Activated CD4-positive, alpha-beta T cell treated with anti-CD3 and anti-CD28 coated beads for 4 hours (primary cell): ENCODE measurements at places on chromosomes 11 and 22.
A peak's percentile ranks its signal among the peaks of the same experiment; 100 is the strongest.

DNA sequence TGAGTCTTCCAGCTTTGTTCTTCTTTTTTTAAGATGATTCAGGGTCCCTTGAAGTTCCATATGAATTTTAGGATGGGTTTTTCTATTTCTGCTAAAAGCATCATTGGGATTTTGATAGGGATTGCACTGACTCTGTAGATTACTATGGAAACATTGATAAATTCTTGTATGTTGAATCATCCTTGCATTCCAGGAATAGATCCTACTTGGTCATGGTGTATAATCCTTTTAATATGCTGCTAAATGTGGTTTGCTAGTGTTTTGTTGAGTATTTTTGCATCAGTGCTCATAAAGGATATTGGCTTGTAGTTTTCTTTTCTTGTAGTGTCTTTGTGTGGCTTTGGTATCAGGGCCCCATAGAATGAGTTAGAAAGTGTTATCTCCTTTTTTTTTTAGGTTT is 34.9 kb upstream of the PHOX2A start:
- no peak for DNase-seq

GRCh38 chr11:82747471-82747870 is 13.8 kb upstream of the FAM181B start:
- DNase-seq = no peak

GRCh38 chr11:87212891-87213290 is 175.2 kb downstream of the TMEM135 start:
- DNase-seq = no peak

DNA sequence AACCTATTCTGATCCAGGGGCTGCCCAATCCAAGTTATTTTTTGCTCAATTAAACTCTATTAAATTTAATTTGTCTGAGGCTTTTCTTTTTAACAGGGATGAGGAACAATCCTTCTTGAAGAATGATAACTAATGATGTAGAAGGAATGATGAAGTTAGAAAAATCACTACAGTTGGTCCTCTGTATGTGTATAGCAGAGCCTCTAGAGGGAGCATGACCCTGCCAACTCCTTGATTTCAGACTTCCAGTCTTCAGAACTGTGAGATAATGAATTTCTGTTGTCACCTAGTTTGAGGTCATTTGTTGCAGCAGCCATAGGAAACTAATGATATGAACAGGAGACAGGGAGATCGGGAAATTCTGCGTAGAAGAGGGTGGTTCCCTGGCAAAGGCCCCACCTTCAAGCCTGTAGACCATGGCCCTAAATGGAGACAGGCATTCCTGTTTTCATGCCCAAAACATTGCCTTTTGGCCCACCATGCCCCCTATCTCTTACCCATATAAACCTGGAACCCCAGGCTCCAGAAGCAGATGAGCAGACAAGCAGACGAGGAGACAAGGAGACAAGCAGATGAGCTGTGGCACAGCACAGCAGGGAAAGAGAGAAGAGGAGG is 7.7 kb upstream of the QSER1 start:
- no peak for DNase-seq

DNA sequence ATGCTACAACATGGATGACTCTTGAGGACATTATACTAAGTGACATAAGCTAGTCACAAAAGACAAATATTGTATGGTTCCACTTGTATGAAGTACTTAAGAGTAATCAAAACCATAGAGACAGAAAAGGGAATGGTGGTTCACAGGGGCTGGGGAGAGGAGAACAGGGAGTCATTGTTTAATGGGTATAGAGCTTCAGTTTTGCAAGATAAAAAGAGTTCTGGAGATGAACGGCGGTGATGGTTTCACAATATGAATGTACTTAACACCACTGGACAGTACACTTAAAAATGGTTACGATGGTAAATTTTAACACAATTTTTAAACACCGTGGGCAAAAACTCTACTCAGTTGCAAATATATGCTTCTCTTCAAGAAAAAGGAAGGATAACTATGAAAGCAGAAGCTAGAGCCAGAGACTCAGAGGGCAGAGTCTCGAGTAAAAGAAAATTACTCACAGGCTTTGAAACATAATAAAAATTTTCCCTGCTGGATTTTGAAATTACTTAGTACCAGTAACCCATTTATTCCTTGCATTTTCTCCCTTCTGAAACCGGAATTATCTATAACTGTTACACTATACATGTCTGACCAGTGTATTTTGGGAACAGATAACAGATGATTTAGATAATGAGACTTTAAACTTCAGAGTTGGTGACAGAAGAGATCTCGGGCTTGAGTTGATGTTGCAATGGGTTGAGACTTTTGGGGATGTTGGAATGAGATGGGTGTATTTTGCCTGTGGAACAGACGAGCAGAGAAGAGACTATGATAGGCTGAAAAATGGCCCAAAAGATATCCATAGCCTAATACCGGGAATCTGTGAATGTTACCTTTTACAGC is 15.0 kb downstream of the MRTFA start:
- DNase-seq = no peak

- peak; percentile 68 for DNase-seq
Observed at GRCh38 chr11:128302425-128303186, 284.8 kb downstream of the ETS1 start.

GRCh38 chr11:125942771-125943428 is 2.9 kb upstream of the VSIG10L2 start:
- no peak for DNase-seq

GRCh38 chr11:33899400-33900037 is 7.6 kb upstream of the LMO2 start:
- DNase-seq = no peak

- DNase-seq = no peak
Observed at GRCh38 chr11:24312464-24313238, 184.2 kb upstream of the LUZP2 start.

DNA sequence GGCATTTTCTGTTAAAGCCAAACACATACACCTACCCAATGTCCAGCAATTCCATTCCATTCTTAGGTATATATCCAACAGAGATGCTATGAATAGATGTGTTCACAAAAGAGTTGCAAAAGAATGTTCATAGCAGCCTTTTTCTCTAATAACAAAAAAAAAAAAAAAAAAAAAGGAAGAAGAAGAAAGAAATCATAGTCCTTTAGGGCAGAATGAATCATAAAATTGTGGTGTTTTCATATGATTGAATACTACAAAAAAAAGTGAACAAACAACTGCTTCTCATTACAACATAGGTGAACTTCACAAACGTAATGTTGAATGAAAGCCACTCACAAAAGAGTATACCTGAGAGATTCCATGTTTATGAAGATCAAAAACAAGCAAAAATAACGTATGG is 66.8 kb upstream of the GRK3 start:
- no peak for DNase-seq

DNA sequence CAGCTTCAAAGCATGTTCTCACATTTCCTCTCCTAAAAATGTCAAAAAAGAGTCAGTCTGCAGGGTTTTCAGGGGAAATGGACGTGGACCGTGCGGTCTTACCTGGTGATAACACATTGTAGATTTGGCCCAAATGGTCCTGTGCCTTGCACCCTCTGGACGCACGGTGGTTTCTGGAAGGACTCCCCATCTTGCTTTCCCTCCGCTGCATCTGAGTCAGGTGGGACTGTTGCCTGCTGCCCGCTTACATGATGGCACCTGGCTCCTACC is 1290.1 kb downstream of the TBC1D22A start:
- DNase-seq = no peak

GRCh38 chr22:46739094-46739870 is 1.2 kb upstream of the CERK start:
- DNase-seq = peak; percentile 85

GRCh38 chr11:123473941-123474677 is 44.0 kb downstream of the GRAMD1B start:
- no peak for DNase-seq

GRCh38 chr11:74023276-74023675 is 14.4 kb upstream of the UCP3 start:
- no peak for DNase-seq

- DNase-seq = no peak
Observed at GRCh38 chr22:29151316-29151715, 54.4 kb upstream of the EMID1 start.
